ENCODE measurements at places on chromosomes 4 and X.

DNA sequence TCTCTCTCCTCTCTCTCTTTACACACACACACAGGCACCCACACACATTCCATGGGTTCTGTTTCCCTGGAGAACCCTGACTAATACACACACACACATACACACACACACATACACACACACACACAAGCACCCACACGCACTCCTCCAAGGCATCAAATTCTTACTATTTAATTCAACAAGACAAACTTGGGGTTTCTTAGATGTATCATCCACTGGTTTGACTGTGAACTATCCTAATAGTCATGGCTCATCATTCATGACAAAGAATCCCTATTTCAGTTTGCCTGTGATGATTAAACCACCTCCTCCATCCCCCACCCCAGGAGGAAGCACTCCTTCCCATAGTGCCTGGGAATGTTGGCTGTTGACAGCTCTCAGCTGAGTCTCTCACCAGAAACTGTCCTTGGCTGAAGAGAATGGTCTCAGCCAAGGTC is 98.2 kb downstream of the USP46 start:
- DNase-seq: no peak

DNA sequence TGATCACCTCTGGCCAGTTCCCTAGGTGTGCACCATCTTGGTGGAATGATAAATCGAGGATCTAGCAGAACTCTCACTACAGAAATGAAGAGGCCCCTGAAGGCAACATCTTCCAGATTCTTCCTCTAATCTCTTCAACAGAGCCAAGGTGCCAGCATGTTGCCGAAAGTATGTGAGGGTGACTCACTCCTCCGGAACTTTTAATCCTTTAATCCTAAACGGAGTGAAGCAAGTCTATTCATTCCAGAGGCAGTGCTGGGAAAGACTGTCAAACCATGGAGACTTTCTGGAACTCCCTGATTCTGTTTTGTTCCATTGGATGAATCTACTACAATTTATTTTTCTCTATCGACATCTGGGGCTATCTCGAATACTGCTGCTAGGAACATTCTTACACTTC is 68.7 kb downstream of the SUPT20HL2 start:
- no peak for DNase-seq

DNA sequence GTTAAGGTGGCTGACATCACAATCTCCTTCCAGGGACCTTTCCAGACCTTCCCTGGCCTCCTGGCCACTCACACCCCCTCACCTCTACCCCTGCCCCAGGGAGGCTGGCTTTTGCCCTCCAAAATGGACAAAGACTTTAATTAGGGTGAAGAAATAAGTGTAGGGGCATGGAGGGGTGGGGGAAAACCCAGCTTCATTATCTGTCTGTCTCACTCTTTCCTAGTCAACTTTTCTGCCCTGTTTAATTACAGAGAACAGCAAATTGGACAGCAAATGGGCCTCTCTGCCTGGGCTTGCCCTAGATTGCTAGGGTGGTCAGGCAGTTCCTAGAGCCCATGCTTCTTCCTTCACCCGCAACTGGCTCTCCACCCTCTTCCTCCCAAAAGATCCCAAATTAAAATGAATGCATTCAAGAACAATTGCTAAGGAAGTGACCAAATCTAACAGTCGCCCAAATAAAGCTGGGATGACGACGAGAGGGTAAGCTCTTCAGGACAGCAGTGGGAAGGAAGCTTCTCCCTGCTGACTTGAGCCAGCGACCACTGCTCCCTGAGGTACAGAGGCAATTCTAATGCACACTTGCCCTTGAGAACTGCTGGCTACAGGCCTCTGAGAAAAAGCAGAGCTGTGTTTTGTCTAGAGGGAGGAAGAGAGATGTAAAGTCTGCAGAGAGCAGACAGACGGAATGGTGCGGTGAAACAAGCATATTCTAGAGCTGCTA is 12.4 kb downstream of the RAI2 start:
- no peak for DNase-seq

GRCh38 chr4:168221301-168221700 is 97.3 kb downstream of the DDX60 start:
- DNase-seq: no peak

- no peak for DNase-seq
Measured at GRCh38 chr4:154911608-154912098, 130.6 kb downstream of the RBM46 start.

DNA sequence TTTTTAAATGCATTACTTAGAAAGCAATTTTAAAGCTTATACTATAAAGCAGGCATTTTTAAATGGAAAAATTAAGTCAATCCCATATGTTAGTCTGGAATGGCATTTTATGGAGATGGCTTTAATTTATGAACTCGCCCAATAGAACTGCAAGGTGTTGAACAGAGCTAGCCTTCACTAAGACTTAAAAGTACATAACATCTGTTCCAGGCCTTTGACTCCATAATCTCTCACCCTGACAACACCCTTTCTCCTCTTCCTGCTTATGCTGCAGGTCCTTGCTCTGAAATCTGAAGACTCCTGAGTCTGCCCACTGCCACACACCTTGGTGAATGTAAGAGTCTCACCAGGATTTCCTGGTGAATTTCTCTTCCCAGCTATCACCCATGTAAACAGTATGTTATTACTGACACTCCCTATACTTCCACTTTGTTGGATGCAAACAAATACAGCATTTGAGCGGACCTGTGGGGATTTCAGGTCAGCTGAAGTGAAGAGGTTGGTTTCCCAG is 17.7 kb upstream of the SLC39A8 start:
- DNase-seq: no peak

- DNase-seq: no peak
Measured at GRCh38 chrX:112218388-112218787, 135.8 kb upstream of the TRPC5 start.

DNA sequence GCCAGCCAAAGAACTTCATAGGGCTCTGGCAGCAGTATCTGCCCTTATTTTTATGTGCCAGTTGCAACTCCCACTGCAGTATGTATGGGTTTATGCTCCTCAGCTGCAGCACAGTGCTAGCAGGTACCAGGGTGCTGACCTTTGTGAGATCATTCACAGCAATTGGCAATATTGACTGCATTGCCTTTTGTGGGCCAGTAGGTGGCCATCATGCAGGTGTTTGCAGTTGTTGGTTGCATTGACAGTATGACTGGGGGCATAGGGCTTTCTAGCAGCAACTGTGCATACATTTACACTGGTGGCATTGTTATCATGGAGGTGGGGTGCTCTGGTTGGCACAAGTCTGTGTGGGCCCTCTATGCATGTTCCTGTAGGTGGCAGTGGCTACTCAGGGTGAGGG is 42.5 kb downstream of the FAAH2 start:
- no peak for DNase-seq

DNA sequence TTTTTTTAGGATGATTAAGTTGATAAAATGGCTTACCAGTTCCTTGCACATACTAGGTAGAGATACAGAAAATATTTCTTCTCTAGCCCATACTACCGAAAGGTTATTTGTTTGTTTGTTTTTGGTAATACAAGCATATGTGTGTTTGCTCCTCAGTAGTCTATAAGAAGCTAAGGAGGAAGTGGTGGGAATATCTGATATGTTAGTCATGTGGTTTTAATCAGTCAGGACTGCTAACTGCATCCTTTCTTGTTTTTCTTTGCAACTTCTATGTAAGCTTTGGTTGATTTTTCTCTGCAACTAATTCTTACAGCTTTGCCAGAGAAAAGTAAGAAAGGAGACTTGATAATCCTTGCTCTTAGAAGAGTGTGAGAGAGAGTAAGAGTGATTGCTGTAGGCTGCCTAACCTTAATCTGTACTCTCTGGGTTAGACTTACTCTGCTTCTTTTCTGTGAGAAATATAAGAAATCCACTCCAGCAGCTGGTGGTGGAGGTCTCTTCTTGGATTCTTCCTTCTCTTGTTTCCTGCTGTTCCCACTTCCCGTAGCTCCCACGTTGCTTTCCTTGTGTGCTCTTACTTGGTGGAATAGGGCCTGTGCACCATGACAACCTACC is 28.3 kb downstream of the SEPTIN11 start:
- no peak for DNase-seq

- DNase-seq: no peak
Measured at GRCh38 chrX:128543114-128543513, 490.9 kb upstream of the ACTRT1 start.

- no peak for DNase-seq
Measured at GRCh38 chr4:20463176-20463430, 211.4 kb downstream of the SLIT2 start.

- no peak for DNase-seq
Measured at GRCh38 chrX:11290416-11291102, 2.7 kb upstream of the AMELX start.
